Activated CD8-positive, alpha-beta memory T cell treated with anti-CD3 and anti-CD28 coated beads, Interleukin-2, amount 10 ng/mL, durations not matched to agents 7 days and 5 days (primary cell): ENCODE measurements at places on chromosomes 2 and 18. TPM values are rescaled to one million over a fixed set of nuclear protein-coding genes. Genes with fewer than 3 reads are reported as not detected.

Gene SERPINB12
- not detected for total RNA-seq

DNA sequence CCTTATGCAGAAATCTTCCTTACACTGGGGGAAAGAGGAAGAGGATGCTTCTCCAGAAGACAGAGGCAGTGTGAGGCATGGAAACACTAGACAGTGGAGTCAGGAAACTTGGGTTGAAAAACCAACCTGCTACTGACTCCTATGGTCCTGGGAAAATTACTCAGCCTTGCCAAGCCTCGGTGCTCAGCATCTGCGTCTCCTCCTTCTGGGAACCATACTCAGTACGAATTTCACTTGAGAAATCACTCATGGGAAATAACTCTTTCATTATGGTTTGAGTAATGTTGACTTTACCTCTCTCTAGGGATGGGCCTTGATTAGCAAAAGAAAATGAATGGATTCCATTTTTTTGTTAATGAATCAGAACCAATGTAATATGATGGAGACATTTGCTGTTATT, 96.5 kb downstream of the KCNE4 start:
- no peaks in the 10 kb centered on the region for H3K27me3 ChIP-seq
- DNase-seq = no peak
- no peaks in the 10 kb centered on the region for H3K4me1 ChIP-seq
- no peak overlapping the region for H3K27ac ChIP-seq

- no peak for DNase-seq
- no peak overlapping the region for H3K4me3 ChIP-seq
- peaks cover 4% of the 10 kb centered on the region for H3K36me3 ChIP-seq
Measured at GRCh38 chr2:88729061-88729745, 37.7 kb downstream of the RPIA start.

DNA sequence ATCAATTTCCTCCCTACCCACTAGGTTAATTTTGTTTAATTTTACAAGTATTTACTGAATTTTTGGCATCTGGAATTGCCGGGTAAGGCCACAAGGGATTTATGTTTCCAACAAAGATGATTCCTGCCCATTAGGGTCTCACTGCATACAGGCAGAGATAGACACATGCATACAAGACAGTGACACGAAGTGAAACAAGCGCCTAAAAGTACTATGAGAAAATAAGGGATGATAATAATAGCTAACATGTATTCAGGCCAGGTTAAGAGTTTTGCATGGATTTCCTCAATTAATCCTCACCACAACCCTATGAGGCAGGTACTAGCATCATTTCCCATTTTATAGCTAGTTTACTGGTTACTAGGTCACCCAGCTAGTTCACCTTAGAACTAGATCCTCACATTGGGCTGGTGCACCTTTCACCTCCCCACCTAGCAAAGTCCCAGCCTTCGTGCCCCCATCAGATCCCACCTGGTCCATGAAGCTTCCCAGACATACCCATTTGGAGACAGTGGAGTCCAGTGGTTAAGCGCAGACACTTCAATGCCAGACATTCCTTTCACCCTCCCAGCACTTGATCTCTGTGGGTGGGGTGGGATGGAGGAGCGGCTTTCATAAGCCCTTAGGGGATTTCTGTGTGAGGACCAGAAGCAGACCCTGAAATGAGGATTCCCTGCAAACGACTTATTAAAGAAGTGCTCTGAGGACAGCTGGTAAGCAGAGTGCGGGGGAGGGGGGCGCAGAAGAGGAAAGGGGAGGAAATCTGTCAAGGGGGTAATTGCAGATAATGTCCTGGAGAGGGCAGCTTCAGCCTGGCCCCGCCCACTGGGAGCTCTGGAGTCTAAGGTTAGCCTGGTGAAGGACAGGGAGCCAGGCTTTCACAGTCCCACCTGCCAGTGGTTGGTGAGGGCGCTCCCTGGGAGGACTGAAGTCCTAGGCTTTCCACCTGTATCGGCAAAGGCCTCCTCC, 5.8 kb upstream of the DGUOK start:
- peaks cover 6% of the 10 kb centered on the region for H3K27me3 ChIP-seq
- no peak overlapping the region for H3K27ac ChIP-seq
- peak; percentile 58 for DNase-seq
- no peak overlapping the region for H3K4me3 ChIP-seq

- no peaks in the 10 kb centered on the region for H3K27me3 ChIP-seq
- no peaks in the 10 kb centered on the region for H3K4me1 ChIP-seq
- H3K27ac ChIP-seq = no peak overlapping the region
- no peaks in the 10 kb centered on the region for H3K36me3 ChIP-seq
Measured at GRCh38 chr2:179373816-179374215, 109.2 kb upstream of the SESTD1 start.

DNA sequence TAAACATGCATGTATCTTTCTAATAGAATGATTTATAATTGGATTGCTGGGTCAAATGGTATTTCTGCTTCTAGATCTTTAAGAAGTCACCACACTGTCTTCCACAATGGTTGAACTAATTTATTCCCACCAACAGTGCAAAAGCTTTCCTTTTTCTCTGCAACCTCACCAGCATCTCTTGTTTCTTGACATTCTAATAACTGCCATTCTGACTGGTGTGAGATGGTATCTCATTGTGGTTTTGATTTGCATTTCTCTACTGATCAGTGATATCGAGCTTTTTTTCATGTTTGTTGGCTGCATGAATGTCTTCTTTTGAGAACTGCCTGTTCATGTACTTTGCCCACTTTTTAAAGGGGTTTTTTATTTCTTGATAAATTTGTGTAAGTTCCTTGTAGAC, 182.5 kb downstream of the ANKRD44 start:
- no peak overlapping the region for H3K4me3 ChIP-seq
- peaks cover 63% of the 10 kb centered on the region for H3K36me3 ChIP-seq
- DNase-seq = no peak
- peaks cover 53% of the 10 kb centered on the region for H3K4me1 ChIP-seq
